8988T (cell line): ENCODE measurements at places on chromosomes 7 and 10.
A peak's percentile ranks its signal among the peaks of the same experiment; 100 is the strongest.

DNA sequence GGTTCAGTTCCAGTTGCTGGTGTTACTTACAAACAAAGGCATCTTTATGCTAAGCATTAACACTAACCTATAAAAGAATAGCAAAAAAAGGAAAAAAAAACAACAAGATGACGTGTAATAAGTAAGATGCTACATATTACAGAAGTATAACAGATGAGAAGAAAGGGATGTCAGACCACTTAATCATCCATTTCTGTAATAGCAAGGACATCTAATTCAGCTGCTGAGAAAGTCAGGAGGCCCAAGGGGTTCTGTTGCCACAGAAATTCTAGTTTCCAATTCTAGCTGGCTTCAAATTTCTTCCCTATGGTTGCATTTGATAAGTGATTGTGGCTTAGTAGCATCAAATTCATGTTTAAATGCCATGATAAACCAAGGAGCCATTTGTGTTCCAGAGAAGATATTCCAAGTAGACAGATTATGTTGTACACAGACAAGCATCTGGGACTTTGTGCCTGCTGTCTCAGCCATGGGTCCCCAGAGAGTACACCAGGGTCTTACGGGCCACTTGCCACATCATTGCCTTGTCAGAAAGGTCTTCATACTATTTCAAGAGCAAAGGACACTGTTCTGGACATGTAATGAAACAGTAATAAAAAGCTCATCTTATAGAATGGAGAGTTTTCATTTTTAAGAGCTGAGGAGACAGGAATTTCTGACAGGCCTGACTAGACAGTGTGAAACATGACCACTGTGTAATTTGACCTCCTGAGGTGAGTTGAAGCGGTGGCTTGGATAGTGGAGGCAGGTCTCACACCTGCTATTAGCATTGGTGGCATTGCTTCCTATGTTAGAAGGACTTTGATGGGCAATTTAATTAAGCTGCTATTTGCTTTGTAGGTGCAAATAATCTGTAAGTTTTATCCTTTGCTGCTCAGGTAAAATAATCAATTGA lies 4.2 kb upstream of the ASB4 start:
- no peak for DNase-seq

GRCh38 chr7:16404636-16405035 lies 16.7 kb downstream of the CRPPA start:
- DNase-seq, result no peak

GRCh38 chr10:17109475-17110207 lies 20.0 kb downstream of the CUBN start:
- no peak for DNase-seq

- peak; percentile 98 for DNase-seq
These were observed 3.6 kb downstream of the NPM3 start for GRCh38 chr10:101779544-101780186.

GRCh38 chr7:37493123-37493522 lies 44.5 kb upstream of the ELMO1 start:
- no peak for DNase-seq

- no peak for DNase-seq
These were observed 447.0 kb downstream of the GRID1 start for GRCh38 chr10:85919491-85920021.

GRCh38 chr7:134315679-134316538 lies 821 bp downstream of the SLC35B4 start:
- DNase-seq, result no peak

DNA sequence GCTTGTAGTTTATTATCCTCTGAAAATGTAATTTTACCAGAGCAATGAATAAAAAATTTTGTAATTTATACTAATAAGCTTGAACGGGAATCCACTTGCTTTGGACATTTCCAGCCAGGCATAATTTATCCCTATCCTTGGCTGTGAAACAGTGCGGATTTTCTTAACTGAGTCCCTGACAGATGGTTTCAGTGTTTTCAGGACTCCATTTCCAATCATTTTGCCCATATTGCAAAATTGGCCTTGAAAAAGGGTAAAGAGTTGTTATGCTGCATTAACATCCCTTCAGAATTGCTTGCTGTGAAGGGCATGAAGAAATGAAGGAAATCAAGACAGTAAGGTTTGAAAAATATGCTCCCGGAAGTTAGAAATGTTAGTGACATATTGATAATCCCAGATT lies 57.7 kb downstream of the NXPH1 start:
- DNase-seq, result no peak

- DNase-seq, result no peak
These were observed 14.4 kb upstream of the BAZ1B start for GRCh38 chr7:73536479-73536878.

GRCh38 chr10:57494486-57494885 lies 773.2 kb downstream of the IPMK start:
- DNase-seq, result no peak

- DNase-seq, result no peak
These were observed 48.6 kb upstream of the GPR37 start for GRCh38 chr7:124813994-124814798.

GRCh38 chr10:113494761-113495160 lies 58.1 kb upstream of the HABP2 start:
- DNase-seq, result no peak

GRCh38 chr10:8269976-8270375 lies 215.5 kb downstream of the GATA3 start:
- no peak for DNase-seq

- no peak for DNase-seq
These were observed 8.6 kb upstream of the TARP start for GRCh38 chr7:38282081-38282480.

- no peak for DNase-seq
These were observed 54.5 kb downstream of the TMEM130 start for GRCh38 chr7:98815313-98815712.

- no peak for DNase-seq
These were observed 373.7 kb downstream of the PHTF2 start for GRCh38 chr7:78172267-78172757.

GRCh38 chr7:727806-728460 lies 852 bp upstream of the PRKAR1B start:
- no peak for DNase-seq

DNA sequence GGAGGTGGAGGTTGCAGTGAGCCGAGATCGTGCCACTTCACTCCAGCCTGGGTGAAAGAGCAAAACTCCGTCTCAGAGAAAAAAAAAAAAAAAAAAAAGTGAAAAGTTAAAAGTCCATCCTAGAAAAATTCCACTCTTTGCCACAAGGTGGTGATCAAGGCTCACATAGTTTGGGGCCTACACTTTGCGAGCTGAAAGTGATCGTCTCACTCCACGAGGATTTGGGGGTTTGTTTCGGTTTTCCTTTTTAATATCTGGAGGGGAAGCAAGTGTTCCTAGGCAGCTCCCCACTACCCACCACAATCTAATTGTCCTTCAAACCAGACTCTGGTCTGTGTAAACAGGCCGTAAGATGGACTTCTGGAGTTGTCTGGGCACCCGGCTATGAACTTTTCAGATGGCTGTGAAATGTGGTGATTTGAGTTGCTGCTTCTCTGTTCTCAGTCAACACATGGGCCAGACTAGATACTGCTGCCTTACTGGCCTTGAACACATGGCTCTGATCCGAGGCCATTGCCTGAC lies 27.1 kb downstream of the PRLHR start:
- DNase-seq, result no peak

DNA sequence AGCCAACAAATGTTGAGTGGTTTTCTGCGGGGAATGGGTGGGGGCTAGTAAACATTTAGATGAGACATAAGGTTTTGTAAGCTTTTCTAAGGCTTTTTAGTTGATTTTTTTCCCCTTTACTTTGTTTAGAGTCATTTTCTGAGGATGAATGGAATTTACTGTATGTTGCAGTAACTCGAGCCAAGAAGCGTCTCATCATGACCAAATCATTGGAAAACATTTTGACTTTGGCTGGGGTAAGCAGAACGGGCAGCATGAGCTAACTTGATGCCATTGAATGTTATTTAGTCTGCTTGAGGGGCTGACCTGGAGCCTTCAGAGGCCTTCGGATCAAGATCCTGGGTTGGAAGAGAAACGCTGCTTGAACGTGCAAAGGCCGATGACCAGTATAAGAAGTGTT lies 37.3 kb downstream of the FBH1 start:
- no peak for DNase-seq

GRCh38 chr7:142835487-142835886 lies 19.4 kb upstream of the EPHB6 start:
- no peak for DNase-seq

DNA sequence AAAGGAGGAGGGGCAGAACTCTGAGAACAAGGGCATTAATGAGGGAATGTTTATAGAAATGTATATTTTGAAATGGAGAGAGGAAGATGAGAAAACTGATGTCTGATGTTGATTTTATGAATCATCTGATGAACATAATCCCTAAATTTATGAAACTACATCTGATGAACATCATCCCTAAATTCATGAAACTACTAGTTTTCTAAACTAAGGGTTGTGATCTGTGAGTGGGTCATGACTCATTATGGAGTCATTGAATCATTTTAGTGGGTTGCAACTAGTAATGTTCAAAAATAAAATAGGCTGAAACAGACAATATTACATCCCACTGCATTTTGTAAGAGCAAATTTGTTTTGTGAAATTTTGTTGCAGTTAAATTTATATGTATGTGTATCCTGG lies 442.6 kb upstream of the TEX47 start:
- DNase-seq, result no peak

DNA sequence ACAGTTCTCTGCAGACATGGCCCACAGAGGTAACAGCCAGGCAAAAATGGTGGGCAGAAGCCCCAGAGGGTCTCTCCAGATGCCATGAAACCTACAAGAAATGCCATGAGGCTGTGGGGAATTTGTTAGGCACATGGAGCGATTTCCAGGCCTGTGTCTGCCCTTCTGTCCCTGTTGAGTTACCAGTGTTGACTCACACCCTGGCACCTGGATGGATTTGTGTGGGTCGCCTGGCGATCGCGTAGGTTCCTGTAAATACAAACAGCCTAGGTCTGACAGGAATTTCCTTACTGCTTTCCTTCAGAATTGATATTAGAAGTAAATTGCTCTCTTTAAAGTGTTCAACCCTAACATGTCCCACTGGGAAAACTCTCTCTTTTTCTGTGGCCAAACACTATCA lies 164.9 kb upstream of the EEPD1 start:
- no peak for DNase-seq

DNA sequence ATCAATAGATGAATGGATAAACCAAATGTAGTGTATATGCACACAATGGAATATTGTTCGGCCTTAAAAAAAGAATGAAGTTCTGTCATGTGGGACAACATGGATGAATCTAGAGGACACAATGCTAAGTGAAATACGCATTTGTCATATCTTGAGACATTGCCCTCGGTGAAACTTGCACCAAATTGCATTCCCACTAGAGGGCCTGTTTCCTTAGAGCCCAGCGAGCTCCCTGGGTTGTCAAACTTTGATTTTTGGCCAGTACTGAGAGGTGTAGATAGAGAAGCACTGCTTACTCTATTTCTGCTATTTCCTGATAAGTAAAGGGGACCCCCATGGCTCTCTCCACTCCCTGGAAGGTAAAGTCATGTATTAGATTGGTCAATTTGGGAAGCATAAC lies 157.1 kb downstream of the GPAM start:
- no peak for DNase-seq

- DNase-seq, result no peak
These were observed 137.7 kb downstream of the NEUROD6 start for GRCh38 chr7:31202801-31203200.

GRCh38 chr10:34091635-34092195 lies 723.4 kb downstream of the PARD3 start:
- DNase-seq, result no peak

- no peak for DNase-seq
These were observed at the start of gene HOXA3 for GRCh38 chr7:27151931-27152815. Gene HOXA3 (minus strand): TSS chr7:27152583. CDS start chr7:27110640, 41,943 bp downstream.

- DNase-seq, result no peak
These were observed 207.8 kb upstream of the MGMT start for GRCh38 chr10:129259128-129259815.

DNA sequence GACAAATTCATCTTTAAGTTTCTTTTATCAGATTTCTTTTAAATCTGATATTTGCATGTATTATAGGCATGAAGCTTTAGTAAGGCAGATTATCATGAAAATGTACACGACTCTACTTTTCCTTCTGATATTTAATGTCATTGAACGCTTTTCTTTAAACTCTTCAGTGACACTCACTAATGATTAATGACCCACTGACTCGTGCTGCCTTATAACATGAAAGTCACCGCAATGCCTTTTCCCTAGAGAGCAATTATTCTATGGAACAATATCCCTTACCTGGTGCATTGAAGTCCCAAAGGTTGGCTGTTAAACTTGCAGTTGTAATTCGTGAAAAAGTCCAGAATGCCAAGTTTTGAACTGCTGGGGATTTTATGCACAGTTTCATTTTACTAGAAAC lies 33.4 kb upstream of the HGF start:
- DNase-seq, result no peak

DNA sequence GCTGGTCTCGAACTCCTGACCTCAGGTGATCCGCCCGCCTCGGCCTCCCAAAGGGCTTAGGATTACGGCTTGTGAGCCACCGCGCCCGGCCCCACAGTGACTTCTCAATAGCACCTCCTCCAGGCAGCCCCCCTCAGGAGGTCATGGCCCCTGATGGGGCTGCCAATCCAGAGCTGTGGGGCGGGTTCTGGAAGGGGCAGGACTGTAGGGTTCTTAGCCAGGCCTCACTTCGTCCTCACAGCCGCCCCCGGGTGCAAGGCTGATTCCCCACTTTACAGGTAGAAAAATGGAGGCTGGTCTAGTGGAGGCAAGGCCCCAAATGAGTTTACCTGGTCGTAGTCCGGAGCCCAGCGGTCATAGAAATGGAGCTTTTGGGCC lies 638 bp downstream of the METTL27 start:
- DNase-seq, result no peak

DNA sequence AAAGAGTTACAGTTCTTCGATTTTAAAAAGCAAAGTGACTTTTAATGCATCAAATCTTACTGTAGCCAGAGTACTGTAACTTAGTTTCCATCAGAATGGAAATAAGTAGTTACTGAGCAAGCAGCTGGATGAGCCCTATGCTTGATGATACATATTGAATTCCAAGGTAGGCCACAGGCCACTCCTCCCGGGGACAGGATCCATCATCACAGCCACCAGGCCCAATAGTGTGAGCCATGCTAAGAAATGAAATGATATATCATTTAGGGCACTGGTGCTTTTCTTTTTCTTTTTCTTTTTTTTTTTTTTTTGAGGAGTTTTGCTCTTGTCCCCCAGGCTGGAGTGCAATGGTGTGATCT lies 42.9 kb upstream of the TOMM7 start:
- DNase-seq, result no peak

GRCh38 chr10:11229893-11230292 lies 212.2 kb downstream of the CELF2 start:
- DNase-seq, result no peak

DNA sequence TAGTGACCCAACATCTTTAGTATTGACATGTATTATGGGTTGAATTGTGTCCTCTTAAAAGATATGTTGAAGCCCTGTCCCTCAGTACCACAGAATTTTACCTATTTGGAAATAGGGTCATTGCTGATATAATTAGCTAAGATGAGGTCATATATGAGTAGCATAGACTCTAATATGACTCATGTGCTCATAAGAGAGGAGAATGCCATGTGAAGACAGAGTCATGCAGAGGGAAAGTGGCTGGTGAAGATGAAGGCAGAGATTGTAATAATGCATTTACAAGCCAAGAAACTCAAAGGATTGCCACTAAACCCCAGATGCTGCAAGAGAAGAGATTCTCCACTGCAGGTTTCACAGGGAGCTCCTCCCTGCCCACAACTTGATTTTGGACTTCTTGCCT lies 496.4 kb downstream of the KIF20B start:
- no peak for DNase-seq

GRCh38 chr7:51139796-51140195 lies 176.8 kb downstream of the COBL start:
- DNase-seq, result no peak
